ENCODE measurements at places on chromosomes 12 and 14.

DNA sequence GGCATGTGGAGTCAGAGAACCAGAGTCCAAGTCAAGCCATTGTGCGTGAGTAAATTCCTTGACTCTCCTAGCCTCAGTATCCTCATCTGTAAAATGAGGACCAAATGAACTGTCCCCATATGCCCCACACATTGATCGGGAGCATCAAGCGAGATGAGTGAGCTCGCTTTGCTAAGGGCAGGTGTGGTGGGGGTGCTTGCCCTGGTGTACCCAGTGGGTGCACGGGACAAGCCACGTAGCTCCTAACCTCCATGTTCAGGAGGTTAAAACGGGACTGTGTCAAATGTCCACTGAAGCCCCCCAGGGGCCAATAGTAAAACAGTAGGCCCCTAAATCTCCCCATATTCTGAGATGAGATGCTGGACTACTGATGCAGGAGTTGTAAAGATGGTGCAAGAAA, 60.9 kb downstream of the SERPINA3 start:
- DNase-seq, result no peak

GRCh38 chr14:85190251-85190650, 339.7 kb upstream of the FLRT2 start:
- no peak for DNase-seq

- DNase-seq, result no peak
Observed at GRCh38 chr14:28770061-28770460, 3.5 kb downstream of the FOXG1 start.

GRCh38 chr12:77786675-77787074, 44.0 kb upstream of the NAV3 start:
- DNase-seq, result no peak

DNA sequence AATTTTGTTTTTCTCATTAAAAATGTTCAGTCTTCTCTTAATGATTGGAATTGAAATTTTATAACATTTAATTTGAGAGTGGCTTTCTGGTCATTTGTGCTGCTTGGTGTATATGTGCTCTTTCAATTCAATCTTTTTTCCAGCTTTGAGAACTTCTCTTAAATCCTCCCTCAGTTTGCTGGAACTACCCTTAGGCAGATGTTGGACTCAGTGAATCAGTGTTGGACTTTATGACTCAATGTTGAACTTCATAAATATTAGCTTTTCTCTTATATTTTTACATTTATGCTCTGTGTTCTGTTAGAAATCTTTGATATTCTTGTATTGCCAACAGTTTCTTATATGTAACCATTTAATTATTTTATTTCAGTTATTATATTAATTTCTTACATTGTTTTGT, 935.5 kb upstream of the FBXO33 start:
- no peak for DNase-seq

DNA sequence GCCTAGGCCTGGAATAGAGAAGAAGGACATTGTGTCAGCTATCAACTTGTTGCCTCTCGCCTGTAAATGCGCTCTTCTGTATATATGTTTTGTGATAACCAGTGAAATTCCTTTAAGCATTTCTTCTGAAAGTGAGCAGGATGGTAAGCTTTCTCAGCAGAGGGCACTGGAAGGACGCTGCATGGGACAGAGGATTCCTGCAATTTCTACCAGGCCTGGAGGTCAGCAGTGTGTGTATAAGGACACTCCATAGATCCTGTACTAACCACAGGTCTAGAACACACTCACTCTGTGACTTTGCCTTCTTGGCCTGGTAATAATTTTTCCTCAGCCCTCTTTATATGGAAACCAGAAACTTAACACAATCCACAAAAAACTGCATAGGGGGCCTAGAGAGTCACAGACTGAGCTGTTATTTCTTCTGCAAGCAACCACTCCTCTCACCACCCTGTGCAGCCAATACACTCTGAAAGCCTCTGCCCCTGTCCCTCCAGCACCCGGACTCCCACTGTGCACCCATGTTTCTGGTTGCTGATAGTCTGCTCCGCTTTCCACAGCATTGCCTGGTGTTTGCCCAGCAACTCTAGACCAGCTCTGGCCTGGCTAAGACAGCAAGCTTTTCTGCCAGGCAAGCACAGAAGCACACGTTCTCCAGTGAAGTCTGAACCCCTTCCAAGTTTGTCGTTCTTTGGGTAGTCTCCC, 94.0 kb upstream of the RMST start:
- no peak for DNase-seq
